Caco-2 (cell line): ENCODE measurements at places on chromosomes 2 and 18.

DNA sequence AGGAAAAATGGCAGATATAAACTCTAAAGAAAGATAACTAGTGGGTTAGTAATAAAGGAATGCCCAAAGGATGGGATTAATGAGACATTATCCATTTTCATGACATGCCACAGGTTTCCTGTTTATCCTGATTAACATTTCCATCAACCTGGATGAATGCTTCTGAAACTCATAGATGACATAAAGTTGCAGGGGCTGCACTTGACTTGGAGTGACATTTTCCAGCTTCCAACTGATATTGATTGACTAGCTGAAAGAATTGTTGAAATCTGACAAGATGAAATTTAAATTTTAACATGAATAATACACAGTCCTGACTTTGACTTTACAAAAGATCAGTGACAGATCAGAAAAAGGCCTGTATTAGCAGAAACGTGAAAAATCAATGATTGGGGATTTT, 214.2 kb downstream of the DCC start:
- H3K36me3 ChIP-seq = no peaks in the 10 kb centered on the region
- H3K27me3 ChIP-seq = no peaks in the 10 kb centered on the region
- DNase-seq = no peak

- no peaks in the 10 kb centered on the region for H3K27me3 ChIP-seq
- no peak overlapping the region for H3K27ac ChIP-seq
- DNase-seq = no peak
- no peaks in the 10 kb centered on the region for H3K36me3 ChIP-seq
These were observed 95.9 kb upstream of the MBOAT2 start for GRCh38 chr2:9099341-9099751.

DNA sequence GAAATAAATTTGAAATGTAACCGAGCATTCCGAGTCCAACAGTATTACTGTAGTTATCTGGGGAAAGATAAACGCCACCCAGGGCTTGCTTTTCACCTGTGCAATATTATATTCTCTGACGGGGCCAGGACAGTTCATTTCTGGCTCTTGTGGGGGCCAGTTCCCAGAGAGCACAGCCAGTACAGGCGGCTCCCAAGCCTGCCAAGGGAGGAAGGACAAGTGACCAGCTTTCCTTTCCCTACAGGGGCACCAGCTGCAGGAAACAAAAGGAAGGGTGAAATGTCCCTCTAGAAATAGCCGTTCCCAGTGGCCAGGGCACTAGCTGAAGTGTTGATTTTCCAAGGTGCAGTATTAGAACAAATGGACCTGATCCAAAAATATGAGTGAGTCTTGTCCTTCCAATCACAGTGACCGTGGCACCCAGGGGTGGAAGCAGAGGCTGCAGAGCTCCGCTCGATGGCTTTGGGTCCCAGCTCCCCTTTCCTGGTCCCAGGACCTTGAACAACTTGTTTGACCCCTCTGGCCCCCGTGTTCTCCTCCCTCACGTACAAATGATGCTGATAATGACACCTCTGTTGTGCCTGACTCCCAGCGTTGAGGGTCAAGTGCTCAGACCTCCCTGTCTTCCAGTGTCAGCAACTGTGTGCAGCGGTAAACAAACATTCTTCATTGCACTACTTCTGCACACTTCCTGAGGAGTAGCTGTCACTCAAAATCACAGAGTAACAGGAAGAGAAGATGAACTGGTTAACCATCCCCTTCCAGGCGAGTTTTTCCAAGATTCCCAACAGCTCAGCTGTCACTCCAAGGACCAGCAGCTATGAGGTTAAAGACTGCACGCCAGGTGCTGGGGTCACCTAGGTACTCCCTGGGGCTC, 40.9 kb downstream of the GYPC start:
- DNase-seq = no peak
- no peaks in the 10 kb centered on the region for H3K36me3 ChIP-seq
- no peak overlapping the region for H3K27ac ChIP-seq
- H3K4me1 ChIP-seq = no peaks in the 10 kb centered on the region
- no peaks in the 10 kb centered on the region for H3K27me3 ChIP-seq

DNA sequence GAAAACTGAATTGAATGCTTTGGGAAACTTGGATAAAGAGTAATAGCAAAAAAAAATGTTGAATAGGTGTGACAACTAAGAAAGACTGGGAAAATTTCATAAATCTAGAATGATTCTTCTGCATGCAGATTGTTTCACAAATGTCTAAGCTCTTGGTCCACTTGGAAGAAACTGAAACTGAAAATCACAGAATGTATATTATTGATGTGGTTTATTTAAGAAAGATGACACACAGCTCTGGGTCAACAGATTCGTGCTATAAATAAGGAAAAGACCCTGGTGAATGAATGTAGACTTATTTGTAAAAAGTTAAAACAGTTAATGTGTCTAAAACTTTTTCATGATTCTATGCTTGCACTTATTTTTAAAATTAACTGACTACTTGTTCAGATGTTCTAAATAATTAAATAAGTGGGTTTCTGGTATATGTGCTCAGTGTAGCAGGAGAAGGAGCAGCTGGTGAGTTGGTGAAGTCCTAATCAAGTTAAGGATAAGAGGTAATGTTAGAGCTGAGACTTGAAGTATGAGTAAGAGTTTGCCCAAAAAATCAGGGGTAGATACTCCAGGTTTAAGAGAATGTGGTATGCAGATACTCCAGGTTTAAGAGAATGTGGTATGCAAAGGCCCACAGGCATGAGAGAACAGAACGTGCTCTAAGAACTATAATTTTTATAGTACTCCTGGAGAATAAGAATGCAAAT, 24.5 kb downstream of the UGP2 start:
- peaks cover 47% of the 10 kb centered on the region for H3K4me1 ChIP-seq
- no peak overlapping the region for H3K4me3 ChIP-seq
- H3K36me3 ChIP-seq = no peaks in the 10 kb centered on the region
- no peak overlapping the region for H3K27ac ChIP-seq

- no peaks in the 10 kb centered on the region for H3K4me1 ChIP-seq
- H3K27me3 ChIP-seq = no peaks in the 10 kb centered on the region
- H3K27ac ChIP-seq = peak overlapping the region; percentile 74
- no peak for DNase-seq
These were observed 42.4 kb downstream of the HK2 start for GRCh38 chr2:74876081-74876886.

GRCh38 chr18:48949050-48949605, 1.6 kb downstream of the SMAD7 start:
- DNase-seq = no peak
- no peaks in the 10 kb centered on the region for H3K36me3 ChIP-seq
- H3K4me1 ChIP-seq = peaks cover 22% of the 10 kb centered on the region
- H3K27ac ChIP-seq = no peak overlapping the region

GRCh38 chr18:42813570-42813969, 301.9 kb downstream of the RIT2 start:
- H3K4me3 ChIP-seq = no peak overlapping the region
- H3K36me3 ChIP-seq = no peaks in the 10 kb centered on the region
- H3K27me3 ChIP-seq = no peaks in the 10 kb centered on the region
- no peak overlapping the region for H3K27ac ChIP-seq

- H3K27me3 ChIP-seq = no peaks in the 10 kb centered on the region
- no peak overlapping the region for H3K4me3 ChIP-seq
- no peaks in the 10 kb centered on the region for H3K4me1 ChIP-seq
- no peak for DNase-seq
These were observed 11.3 kb upstream of the DES start for GRCh38 chr2:219406861-219407230.

GRCh38 chr2:24832073-24832461, 38.8 kb downstream of the CENPO start:
- no peak overlapping the region for H3K27ac ChIP-seq
- no peak for DNase-seq
- H3K36me3 ChIP-seq = no peaks in the 10 kb centered on the region
- H3K4me1 ChIP-seq = no peaks in the 10 kb centered on the region

DNA sequence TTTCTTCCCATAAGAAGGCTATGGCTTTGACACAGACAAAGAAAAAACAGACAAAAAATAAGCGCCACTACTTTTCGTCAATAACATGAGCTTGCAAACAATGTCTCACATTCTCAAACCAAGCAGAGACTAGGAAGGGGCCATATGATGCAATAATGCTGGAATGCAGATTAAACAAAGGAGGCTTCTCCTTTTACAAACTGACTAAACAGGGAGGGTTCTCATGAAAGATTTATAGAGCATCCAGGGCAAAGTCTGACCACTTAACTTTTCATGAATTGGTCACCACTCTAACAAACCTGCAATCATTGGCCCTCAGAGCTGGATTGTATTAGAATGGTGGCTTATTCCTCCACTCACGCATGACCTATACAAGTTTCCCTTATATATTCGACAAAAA, 663.3 kb upstream of the CHAC2 start:
- no peak overlapping the region for H3K4me3 ChIP-seq
- H3K36me3 ChIP-seq = no peaks in the 10 kb centered on the region
- no peaks in the 10 kb centered on the region for H3K27me3 ChIP-seq
- peak overlapping the region; percentile 77 for H3K27ac ChIP-seq
- peaks cover 25% of the 10 kb centered on the region for H3K4me1 ChIP-seq
- DNase-seq = peak; percentile 60

GRCh38 chr2:237475704-237476141, 11.3 kb upstream of the MLPH start:
- no peak overlapping the region for H3K27ac ChIP-seq
- H3K36me3 ChIP-seq = no peaks in the 10 kb centered on the region
- peak overlapping the region; percentile 35 for H3K4me3 ChIP-seq
- no peaks in the 10 kb centered on the region for H3K27me3 ChIP-seq

DNA sequence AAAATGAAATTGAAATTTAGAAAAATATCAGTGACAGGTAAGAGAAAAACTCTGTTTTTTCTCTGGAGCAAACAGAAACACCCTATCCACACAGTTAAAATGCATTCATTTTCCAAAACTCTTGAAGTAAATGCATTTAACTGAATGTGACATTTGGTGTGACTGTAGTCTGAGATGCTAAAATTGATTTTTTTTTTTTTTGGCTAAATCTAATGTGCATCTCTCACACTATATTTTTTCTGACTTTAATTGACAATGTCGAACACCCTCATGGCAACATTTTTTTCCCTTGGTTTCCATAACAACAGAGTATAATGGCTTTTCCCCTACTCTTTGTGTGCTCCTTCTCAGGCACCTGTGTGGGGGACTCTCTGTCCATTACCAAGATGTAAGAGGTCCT, 366.4 kb downstream of the XIRP2 start:
- no peak overlapping the region for H3K27ac ChIP-seq
- no peaks in the 10 kb centered on the region for H3K4me1 ChIP-seq
- no peaks in the 10 kb centered on the region for H3K27me3 ChIP-seq

GRCh38 chr2:133063775-133064174, 393.8 kb upstream of the LYPD1 start:
- no peak overlapping the region for H3K4me3 ChIP-seq
- no peaks in the 10 kb centered on the region for H3K27me3 ChIP-seq
- H3K4me1 ChIP-seq = peaks cover 4% of the 10 kb centered on the region; the same call in 1 of the 2 replicates
- no peak overlapping the region for H3K27ac ChIP-seq
- H3K36me3 ChIP-seq = no peaks in the 10 kb centered on the region

- no peaks in the 10 kb centered on the region for H3K4me1 ChIP-seq
- DNase-seq = no peak
- no peaks in the 10 kb centered on the region for H3K36me3 ChIP-seq
- H3K27me3 ChIP-seq = no peaks in the 10 kb centered on the region
- H3K27ac ChIP-seq = no peak overlapping the region
These were observed 186.0 kb downstream of the DIS3L2 start for GRCh38 chr2:232147440-232148077.

DNA sequence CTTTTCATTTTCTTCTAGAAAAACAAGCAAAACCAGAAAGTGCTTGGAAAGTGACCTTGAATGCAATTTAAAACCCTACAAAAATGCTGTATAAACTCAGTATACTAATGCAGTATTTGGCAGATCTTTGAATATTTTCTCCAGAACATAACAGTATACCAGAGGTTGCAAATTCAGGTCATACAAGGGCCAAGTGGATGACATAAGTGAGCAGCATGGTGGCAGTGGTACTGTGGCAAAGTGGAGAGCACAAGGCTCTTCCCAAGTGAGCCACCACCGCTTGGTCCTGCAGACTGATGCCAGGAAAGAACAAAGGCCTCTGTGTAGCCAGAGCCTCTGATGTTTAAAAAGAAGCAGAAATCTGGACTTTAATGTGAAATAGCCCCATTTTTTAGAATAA, 33.1 kb downstream of the METTL4 start:
- H3K27me3 ChIP-seq = no peaks in the 10 kb centered on the region
- DNase-seq = no peak
- H3K4me1 ChIP-seq = no peaks in the 10 kb centered on the region
- no peaks in the 10 kb centered on the region for H3K36me3 ChIP-seq

DNA sequence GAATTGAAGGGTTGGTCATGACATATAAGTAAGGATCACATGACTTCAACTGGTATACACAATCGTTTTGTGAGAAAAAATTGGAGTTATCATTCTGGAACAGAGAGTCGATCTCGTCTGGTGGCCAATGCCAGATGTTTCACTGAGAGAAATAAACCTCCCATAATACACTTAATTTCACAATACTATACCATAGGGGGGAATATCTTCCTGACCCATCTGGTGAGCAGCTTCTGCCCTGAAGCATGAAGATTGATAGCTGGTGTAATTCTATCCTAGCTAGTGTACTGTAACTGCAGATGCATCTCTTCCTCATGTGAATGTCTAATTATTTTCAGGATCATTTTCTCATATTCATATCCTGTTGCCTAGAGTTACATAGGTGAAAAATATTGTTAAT, 15.7 kb upstream of the CDH7 start:
- no peak overlapping the region for H3K4me3 ChIP-seq
- H3K27me3 ChIP-seq = no peaks in the 10 kb centered on the region
- H3K27ac ChIP-seq = no peak overlapping the region
- no peaks in the 10 kb centered on the region for H3K36me3 ChIP-seq
- H3K4me1 ChIP-seq = no peaks in the 10 kb centered on the region

- H3K4me1 ChIP-seq = no peaks in the 10 kb centered on the region
- H3K4me3 ChIP-seq = no peak overlapping the region
- H3K27ac ChIP-seq = no peak overlapping the region
- no peaks in the 10 kb centered on the region for H3K27me3 ChIP-seq
These were observed 21.9 kb downstream of the SLC25A52 start for GRCh38 chr18:31738460-31739407.

- no peaks in the 10 kb centered on the region for H3K27me3 ChIP-seq
- H3K27ac ChIP-seq = no peak overlapping the region
- H3K4me3 ChIP-seq = no peak overlapping the region
- no peaks in the 10 kb centered on the region for H3K4me1 ChIP-seq
- no peak for DNase-seq
- H3K36me3 ChIP-seq = peaks cover 1% of the 10 kb centered on the region; the same call in 1 of the 2 replicates
These were observed 8.0 kb downstream of the EML4 start for GRCh38 chr2:42176992-42177738.

- H3K27me3 ChIP-seq = no peaks in the 10 kb centered on the region
- no peak for DNase-seq
- no peaks in the 10 kb centered on the region; the same call in 1 of the 2 replicates for H3K36me3 ChIP-seq
- no peak overlapping the region for H3K27ac ChIP-seq
- H3K4me3 ChIP-seq = no peak overlapping the region
These were observed 9.2 kb downstream of the PTMA start for GRCh38 chr2:231717281-231718171.
